ENCODE measurements at places on chromosomes 4 and X. TPM values are rescaled to one million over a fixed set of nuclear protein-coding genes. Genes with fewer than 3 reads are reported as not detected.

CHST7 gene
- total RNA-seq, result 11.7 TPM

MAPK10 gene
- 75.6 TPM for total RNA-seq

GAGE12G gene
- not detected for total RNA-seq

CENPC gene
- total RNA-seq, result 11.0 TPM

SORCS2 gene
- 9.4 TPM for total RNA-seq

DNA sequence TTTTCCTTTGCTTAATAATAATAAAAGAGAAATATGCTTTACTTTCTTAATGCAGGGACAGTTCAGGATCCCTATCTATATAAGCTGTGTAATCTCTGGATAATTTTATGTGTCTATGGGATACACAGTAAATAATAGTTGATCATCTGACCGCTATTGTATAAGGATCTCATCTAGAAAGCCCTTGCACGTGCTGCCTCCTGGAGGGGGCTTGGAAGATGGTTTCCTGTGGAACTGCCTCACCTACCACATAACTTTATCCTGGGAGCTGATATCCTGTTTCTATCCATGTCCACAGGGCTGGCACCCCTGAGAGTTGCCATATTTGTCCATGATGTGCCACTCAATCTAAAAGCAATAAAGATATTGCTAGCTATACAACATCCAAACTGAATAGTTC, 139.3 kb upstream of the FRMPD4 start:
- no peak overlapping the region for H3K4me3 ChIP-seq
- DNase-seq, result no peak
- H3K27me3 ChIP-seq, result peaks cover 3% of the 10 kb centered on the region
- no peaks in the 10 kb centered on the region for H3K36me3 ChIP-seq

DNA sequence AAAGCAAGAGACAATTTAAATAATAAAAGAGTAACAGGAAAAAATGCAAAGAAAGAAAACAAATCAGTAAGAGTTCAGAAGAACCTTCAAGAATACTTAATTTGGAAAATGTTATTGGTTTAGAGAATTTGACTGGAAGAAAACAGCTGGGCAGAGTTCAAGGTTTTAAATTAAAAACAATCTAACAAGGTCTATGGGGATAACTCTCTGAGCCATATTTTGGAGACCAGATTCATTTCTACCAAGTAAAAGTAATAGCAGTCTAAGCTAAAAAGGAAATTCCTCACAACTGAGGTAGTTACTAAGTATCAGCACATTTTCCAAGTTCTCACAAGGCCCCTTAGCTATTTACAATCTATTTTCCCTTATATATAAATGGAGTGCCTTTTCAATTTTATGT, 82.4 kb upstream of the TFDP3 start:
- no peaks in the 10 kb centered on the region for H3K27me3 ChIP-seq
- no peak for DNase-seq
- H3K36me3 ChIP-seq, result peaks cover 17% of the 10 kb centered on the region
- peak overlapping the region; percentile 58 for H3K27ac ChIP-seq
- H3K4me1 ChIP-seq, result peaks cover 46% of the 10 kb centered on the region
- no peak overlapping the region for H3K4me3 ChIP-seq

DNA sequence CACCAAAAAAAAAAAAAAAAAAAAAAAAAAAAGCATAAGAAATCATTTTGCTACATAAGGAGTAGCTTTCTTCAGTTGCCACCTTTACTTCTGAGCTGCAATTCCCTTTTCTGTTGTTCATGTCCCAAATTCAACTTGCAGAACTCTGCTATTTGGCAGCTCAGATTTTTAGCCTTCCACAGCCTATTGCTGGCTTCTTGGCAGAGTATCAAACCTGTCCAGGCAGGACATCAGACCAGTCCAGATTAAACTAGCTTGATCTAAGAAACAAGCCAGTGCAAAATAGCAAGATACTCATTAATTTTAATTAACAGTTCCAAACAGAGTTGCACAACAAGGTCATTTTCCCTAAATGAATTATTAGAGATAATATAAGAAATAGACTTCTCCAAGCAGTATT, 123.6 kb upstream of the NR3C2 start:
- no peak for DNase-seq
- H3K36me3 ChIP-seq, result no peaks in the 10 kb centered on the region
- H3K4me1 ChIP-seq, result no peaks in the 10 kb centered on the region
- H3K4me3 ChIP-seq, result no peak overlapping the region

DNA sequence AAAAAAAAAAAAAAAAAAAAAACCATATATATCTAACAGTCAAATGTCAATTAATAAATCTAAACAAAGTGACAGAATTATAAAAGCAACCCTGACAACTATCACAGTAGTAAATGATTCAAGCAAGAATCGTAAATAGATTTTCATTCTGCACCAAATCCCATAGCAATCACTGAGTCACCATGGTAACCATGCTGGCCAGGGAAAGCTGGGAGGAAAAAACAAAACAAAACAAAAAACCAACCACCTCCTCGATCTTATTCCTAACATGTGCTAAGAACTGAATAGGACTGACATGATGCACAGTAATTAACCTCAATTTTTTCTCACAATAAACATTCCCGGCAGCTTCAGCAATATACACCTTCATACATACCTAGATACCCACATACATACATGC, 30.6 kb upstream of the RAB40A start:
- H3K27ac ChIP-seq, result no peak overlapping the region
- no peaks in the 10 kb centered on the region for H3K27me3 ChIP-seq
- H3K4me3 ChIP-seq, result no peak overlapping the region
- DNase-seq, result no peak
- peaks cover 1% of the 10 kb centered on the region for H3K36me3 ChIP-seq

DNA sequence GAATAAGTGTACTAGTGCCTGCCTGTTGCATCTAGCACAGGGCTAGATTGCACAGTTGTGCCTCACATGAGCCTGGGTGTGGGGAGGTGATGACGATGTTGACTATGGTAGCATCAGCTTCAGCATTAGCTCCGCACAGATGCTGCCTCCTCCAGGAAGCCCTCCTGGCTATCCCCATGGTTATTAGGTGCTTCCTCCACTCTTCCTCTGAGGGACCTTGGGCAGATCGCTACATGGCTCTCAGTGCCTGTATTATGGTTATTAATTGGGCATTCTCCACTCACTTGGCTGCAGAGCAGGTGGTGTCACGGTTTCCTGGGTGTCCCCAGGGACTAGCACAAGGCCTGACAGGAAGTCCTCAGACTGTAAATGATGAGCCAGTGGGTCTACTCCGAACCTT, 325.6 kb downstream of the ARHGAP10 start:
- no peak overlapping the region for H3K4me3 ChIP-seq
- no peak overlapping the region for H3K27ac ChIP-seq
- H3K27me3 ChIP-seq, result no peaks in the 10 kb centered on the region

- no peaks in the 10 kb centered on the region for H3K36me3 ChIP-seq
- H3K4me1 ChIP-seq, result no peaks in the 10 kb centered on the region
- no peak for DNase-seq
- peaks cover 11% of the 10 kb centered on the region for H3K27me3 ChIP-seq
- H3K4me3 ChIP-seq, result no peak overlapping the region
These were observed 89.5 kb downstream of the GLRA3 start for GRCh38 chr4:174739576-174739975.

GRCh38 chrX:21934414-21934813, 6.1 kb upstream of the SMS start:
- H3K4me1 ChIP-seq, result peaks cover 27% of the 10 kb centered on the region
- no peak for DNase-seq
- no peak overlapping the region for H3K27ac ChIP-seq
- no peaks in the 10 kb centered on the region for H3K27me3 ChIP-seq

DNA sequence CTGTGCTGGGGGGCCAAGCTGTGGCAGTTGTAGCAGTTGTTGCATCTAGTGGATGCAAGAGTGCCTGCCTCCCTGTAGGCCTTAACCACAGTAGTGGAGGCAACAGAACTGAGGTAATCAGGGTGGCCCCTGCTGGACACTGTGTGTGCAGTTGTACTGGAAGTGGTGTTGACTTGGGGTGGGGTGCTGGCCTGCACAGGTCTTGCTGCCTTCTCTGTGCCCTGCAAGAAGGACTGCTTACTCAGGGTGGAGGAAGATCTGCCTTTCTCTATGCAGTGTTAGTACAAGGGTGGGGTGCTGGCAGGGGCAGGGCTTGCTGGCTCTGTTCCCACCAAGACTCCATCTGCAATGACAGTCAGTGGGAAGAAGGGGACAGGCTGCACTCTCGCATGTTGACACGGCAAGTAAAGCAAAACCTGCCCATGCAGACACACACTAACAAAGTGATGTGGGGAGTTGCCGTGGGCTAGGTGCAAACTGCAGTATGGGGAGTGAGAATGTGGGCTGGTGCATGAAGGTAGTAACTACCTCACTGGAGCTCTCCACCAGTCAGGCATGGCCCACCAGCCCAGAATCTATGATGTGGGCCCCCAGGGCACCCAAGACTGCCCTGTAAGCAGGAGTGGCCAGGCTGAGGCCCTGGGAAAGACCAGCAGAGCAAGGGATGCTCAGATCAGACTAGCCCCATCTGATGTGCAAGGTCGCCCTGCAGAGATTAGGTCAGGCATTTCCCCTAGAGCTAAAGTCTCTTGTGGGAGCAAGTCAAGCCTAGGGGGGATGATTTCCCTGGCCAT, 594.9 kb downstream of the TECRL start:
- DNase-seq, result peak; percentile 47
- no peak overlapping the region for H3K4me3 ChIP-seq
- H3K4me1 ChIP-seq, result no peaks in the 10 kb centered on the region
- H3K36me3 ChIP-seq, result no peaks in the 10 kb centered on the region
- peaks cover 13% of the 10 kb centered on the region for H3K27me3 ChIP-seq
- no peak overlapping the region for H3K27ac ChIP-seq

DNA sequence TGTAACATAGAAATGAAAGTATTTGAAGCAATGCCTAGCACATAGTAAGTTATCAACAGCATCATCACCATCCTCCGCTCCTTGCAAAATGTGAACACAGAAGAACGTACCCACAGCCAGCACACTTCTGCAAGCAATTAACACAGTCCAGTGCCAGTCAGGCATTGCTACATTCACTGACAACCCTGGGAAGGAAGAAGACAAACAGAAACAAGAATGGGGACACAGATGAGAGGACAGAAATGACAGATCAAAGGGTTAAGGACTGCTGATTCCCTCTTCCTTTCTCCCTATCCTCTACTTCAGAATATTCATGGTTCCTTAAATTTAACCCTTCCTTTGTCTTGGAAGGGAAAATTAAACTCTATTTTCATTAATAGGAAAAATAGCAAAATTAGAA, 53.1 kb downstream of the CHM start:
- H3K4me3 ChIP-seq, result no peak overlapping the region
- H3K27ac ChIP-seq, result no peak overlapping the region
- H3K4me1 ChIP-seq, result peaks cover 22% of the 10 kb centered on the region
- DNase-seq, result no peak
- H3K27me3 ChIP-seq, result no peaks in the 10 kb centered on the region
- H3K36me3 ChIP-seq, result no peaks in the 10 kb centered on the region

- H3K36me3 ChIP-seq, result no peaks in the 10 kb centered on the region
- H3K27ac ChIP-seq, result peak overlapping the region; percentile 76
- no peak for DNase-seq
These were observed 108.3 kb upstream of the ARSJ start for GRCh38 chr4:114087596-114088230.
